ENCODE measurements at places on chromosomes 7 and 10.

GRCh38 chr7:81180573-81180972 lies 261.7 kb upstream of the SEMA3C start:
- no peak for DNase-seq

DNA sequence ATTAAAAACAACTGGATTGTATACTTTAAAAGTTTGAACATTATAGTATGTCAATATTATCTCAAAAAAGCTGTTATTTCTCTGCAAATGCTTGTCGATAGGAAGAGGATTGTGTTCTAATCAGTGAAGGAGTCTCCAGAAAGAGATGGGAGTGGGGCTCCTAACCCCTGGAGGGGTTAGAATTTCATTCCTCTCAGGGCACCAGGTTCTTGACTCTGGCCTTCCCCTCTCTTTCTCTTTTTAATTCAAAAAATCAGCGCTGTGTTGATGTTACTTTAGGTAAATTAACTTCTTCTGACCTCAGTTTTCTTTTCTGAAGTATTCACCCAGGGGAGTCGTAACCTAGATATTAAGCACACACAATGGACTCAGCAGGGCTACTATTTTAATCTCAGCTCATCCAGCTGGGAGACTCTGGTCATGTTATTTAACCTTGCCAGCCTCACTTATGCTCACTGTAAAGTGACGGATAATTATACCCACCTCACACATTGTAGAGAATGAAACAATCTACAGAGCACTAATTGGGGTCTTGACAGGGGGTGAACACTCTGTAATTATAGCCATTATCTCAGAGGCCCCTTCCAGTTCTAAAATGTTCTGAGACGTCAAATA lies 59.4 kb downstream of the GCC1 start:
- no peak for DNase-seq

DNA sequence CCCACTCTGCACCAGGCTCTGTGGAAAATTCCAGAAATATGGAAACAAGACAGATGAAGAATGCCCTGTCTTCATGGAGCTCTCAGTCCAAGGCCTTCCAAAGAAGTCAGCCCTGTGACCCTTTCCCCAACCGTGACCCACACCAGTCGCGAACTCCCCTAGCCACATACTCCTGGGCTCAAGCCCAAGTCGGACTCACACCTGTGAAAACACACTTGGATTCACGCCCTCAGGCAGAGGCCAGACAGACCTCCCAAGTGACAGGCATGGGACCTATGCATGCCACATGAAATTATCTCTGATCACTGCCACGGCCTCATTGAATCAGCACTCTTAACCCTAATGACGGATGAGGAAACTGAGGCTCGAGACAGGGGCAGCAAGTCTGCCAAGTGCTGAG lies 42.5 kb downstream of the ZCCHC24 start:
- no peak for DNase-seq

- no peak for DNase-seq
Observed at GRCh38 chr7:20116869-20117268, 100.3 kb downstream of the MACC1 start.

GRCh38 chr7:96612034-96612433 lies 97.6 kb downstream of the SEM1 start:
- DNase-seq: no peak

DNA sequence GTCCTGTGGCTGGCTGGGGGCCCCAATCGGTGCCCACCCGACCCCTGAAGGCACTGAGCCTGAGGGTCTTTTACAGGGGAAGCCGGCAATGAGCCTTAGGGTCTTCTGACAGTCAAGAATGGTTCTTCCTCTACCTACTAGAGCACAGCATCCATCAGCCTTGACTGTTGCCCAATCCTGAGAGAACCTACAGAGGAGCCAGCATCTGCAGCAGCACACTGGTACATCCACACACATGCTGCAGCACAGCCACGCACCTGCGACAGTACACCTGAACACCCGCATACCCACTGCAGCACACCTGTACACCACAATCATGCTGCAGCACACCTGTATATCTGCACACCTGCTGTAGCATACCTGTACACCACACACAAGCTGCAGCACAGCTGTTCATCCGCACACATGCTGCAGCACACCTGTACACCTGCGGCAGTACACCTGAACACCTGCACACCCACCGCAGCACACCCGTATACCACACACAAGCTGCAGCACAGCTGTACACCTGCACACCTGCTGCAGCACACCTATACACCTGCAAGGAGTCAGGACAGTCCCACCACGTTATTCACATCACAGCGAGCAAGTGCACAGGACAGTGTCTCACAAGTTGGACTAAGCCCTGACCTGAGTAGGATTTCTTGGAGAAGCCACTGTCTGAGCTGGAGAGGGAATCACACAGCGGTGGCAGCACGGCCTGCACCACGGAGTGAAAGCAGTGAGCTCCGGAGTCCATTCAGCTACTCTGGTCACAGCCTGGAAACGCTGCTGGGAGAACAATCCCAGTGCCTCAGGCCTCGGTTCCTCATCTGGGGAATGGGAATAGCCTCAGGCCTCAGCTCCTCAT lies 56.4 kb downstream of the VIPR2 start:
- DNase-seq: no peak

GRCh38 chr7:98807068-98808048 lies 62.5 kb downstream of the TMEM130 start:
- no peak for DNase-seq

- no peak for DNase-seq
Observed at GRCh38 chr10:14405076-14406065, 74.6 kb upstream of the FRMD4A start.

Data from common myeloid progenitor, CD34-positive (primary cell).